ENCODE measurements at places on chromosomes 4 and X. TPM values are rescaled to one million over a fixed set of nuclear protein-coding genes. Genes with fewer than 3 reads are reported as not detected.

AFM gene
- not detected for total RNA-seq

UGT2A1 gene
- total RNA-seq, result not detected

SPANXD gene
- not detected for total RNA-seq

TCEAL1 gene
- 33.5 TPM for total RNA-seq

STOX2 gene
- not detected for total RNA-seq

ZMAT1 gene
- total RNA-seq, result 1.6 TPM

LARP7 gene
- total RNA-seq, result 34.4 TPM

EVC gene
- 33.9 TPM for total RNA-seq

MAML3 gene
- total RNA-seq, result 1.6 TPM

ARHGEF6 gene
- total RNA-seq, result 2.6 TPM

GPR173 gene
- 2.8 TPM for total RNA-seq

PNCK gene
- not detected for total RNA-seq

PPP1R2C gene
- not detected for total RNA-seq

DCLK2 gene
- 48.4 TPM for total RNA-seq

TXK gene
- not detected for total RNA-seq

LIMCH1 gene
- 19.0 TPM for total RNA-seq

POU4F2 gene
- not detected for total RNA-seq

ABLIM2 gene
- not detected for total RNA-seq

COL4A5 gene
- 8.4 TPM for total RNA-seq

PLAC8 gene
- total RNA-seq, result 3.7 TPM

GABRA4 gene
- not detected for total RNA-seq

SLC4A4 gene
- total RNA-seq, result 25.3 TPM

SSX2B gene
- total RNA-seq, result not detected

PHOX2B gene
- total RNA-seq, result not detected

CENPE gene
- total RNA-seq, result 29.9 TPM

CT45A1 gene
- not detected for total RNA-seq

BGN gene
- 371 TPM for total RNA-seq

TLR2 gene
- total RNA-seq, result not detected

UBA1 gene
- 291 TPM for total RNA-seq

NAP1L2 gene
- 0.87 TPM for total RNA-seq

IRS4 gene
- not detected for total RNA-seq

SOWAHB gene
- total RNA-seq, result 0.12 TPM
